ENCODE measurements at places on chromosomes 7 and 10.

DNA sequence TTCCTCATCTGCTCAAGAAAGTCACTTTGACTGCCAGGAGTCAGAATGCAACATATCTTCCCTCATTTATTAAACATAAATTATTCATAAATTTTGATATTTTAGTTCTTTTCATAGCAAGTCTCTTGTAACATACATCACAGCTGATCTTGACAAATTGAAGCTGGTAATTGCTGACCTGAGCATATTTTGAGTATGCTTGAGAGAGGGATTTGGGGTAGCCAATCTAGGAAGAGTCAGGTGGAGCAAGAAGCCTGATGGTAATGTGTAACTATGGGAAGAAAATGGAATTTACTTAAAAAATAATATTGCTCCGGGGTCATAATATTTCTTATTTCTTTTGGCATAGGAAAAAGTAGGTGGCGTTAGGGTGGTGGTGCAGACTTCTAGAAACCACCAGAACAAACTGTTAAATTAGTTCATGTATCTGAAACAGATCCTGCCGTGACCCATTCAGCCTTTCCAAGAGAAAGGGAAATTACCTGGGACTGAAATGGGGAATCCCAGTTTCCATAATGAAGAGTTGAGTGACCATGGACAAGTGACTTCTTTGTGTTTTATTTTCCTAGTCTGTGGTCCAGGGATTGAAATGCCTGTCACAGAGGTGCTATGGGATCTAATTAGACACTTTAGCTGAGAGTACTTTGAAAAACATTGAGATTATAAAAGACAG is 12.9 kb downstream of the CPED1 start:
- DNase-seq, result no peak

- no peak for DNase-seq
Measured at GRCh38 chr10:98150544-98150943, 16.1 kb downstream of the R3HCC1L start.

DNA sequence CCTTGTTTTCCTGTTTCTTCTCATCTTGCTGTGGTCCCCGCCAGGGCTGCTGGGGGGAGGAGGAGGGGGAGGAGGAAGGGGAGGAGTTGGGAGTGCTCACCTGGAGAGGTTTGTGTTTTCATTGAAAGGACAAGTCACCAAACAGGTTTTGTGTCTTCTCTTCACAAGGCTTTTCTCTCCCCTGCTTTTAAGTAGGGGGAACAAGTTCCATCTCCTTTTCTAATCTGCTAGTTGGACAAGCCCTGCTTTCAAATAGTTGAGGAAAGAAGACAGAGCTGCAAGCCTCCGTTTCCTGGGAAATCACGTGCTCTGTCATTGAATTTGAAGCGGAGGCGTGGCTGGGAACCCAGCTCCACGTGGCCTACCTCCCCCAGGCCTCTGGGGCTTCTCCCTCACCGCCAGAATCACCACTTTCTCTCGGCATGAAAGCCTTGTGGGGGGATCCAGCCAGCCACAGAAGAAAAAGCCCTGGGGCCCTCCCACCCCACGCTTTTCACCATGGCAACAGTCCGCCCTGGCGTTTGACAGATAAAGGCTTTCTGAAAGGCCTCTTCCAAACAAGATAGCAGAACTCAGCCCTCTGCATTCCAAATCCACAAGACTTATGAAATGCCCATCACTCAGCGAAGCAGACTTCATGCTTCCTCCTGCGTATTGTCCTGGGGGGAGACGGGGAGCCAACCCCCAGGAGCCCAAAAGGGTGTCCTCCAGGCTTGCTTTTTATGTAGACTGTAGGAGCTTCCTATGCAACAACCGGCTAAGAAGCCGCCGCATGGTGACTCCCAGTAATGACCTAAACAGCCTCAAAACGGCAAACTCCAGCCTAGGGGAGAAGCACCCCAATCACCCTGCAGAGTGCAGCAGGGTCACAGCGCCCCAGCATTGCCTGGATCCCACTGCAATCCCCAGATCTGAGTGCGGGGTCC is 51.7 kb downstream of the PROSER2 start:
- peak; percentile 48 for DNase-seq

GRCh38 chr10:48701941-48702340 is 17.3 kb downstream of the WDFY4 start:
- no peak for DNase-seq

DNA sequence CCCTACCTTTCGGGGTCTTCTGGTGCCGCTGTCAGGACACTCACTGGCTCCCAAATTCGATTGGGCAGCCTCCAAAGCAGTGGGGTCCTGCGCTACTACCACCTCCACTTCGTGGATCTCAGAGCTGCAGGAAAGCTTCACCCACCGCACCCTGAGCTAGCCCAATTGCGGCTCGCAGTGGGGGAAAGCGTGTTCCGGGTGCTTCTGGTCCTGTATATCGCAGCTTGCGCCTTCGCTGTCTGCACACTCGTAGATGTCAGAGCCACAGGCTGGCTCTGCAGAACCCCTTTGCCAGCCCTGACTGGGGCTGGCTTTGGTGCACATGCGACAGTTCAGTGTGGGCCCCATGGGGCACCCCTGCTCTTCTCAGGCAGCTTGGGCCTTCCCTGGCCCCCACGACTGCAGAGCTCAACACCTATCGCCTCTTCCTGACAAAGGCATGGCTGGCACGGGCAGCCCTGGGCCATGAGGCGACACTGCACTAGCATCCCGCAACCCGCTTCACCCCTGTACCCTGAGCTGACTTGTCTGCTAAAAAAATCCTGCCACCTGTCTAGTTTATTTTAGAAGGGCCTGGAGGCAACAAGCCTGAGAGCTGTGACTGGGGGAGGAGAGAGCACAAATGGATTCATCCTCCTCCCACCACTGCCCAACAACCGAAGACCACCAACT is 78.7 kb upstream of the ABI1 start:
- no peak for DNase-seq

- DNase-seq, result no peak
Measured at GRCh38 chr7:41294556-41295454, 408.1 kb downstream of the INHBA start.

DNA sequence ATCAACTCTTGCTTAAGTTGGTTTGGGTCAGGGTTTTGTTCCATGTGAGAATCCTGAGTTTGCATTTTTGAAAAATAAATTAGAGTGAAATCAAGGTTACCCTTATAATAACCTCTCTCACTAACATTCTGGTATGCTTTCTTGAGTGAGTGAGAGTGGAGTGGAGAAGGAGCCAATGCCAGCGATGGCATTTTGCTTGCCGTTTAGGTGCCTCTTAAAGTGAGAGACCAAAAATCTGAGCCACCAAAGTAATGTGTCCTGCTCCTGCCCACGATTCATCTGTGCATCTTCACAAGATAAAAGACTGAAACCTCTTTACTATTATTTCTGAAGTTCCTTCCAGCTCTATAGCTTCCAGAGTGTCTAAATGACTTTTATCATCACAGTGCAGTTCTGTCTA is 23.4 kb upstream of the XPNPEP1 start:
- no peak for DNase-seq

DNA sequence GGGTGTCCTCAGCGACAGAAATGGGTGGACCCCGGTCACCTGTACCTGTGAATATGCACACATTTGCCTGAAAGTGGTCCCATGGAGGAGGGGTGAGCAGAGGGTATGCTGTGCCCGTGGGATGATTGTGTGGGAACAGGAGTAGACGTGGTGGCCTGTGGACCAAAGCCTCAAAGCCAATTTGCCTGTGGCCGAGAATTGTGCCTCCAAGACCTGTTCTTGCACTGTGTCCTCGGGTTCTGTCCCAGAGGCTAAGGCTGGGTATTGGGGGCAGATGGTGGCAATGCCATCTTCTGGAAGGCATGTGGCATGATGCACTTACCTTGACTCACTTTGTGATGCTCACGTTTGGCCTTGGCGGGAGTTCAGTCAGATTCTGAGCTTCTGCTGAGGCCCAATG is 351.0 kb downstream of the TCERG1L start:
- DNase-seq, result no peak

- no peak for DNase-seq
Measured at GRCh38 chr7:55570939-55571338, 1.4 kb downstream of the VOPP1 start.

DNA sequence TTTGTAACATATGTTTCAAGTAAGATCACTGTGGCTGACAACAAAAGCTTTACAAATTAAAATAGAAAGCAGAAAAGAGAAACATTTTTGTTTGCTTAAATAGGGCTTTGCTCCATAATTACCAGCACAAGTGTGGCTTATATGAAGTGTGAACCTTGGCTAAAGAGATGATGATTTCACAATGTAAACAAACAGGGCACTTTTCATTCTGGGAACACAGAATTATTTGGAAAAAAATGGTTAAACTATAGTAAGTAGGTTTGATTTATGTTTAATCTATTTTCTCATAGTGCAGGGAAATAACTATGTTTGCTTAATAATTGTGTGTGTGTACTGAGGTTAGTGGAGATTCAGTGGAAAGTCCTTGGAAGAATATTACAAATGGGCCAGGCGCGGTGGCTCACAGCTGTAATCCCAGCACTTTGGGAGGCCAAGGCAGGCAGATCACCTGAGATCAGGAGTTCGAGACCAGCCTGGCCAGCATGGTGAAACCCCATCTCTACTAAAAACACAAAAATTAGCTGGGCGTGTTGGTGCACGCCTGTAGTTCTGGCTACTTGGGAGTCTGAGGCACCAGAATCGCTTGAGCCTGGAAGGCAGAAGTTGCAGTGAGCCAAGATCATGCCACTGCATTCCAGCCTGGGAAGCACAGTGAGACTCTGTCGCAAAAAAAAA is 19.1 kb upstream of the OTUD1 start:
- DNase-seq, result no peak

- no peak for DNase-seq
Measured at GRCh38 chr10:4672201-4672600, 153.8 kb upstream of the AKR1E2 start.

GRCh38 chr7:151313857-151314256 is 27.8 kb upstream of the NUB1 start:
- DNase-seq, result no peak

- DNase-seq, result no peak
Measured at GRCh38 chr7:3206771-3207191, 94.3 kb upstream of the SDK1 start.

GRCh38 chr7:32489788-32490126 is 423 bp downstream of the LSM5 start:
- no peak for DNase-seq

GRCh38 chr7:156017916-156018700 is 205.8 kb upstream of the SHH start:
- DNase-seq, result no peak

DNA sequence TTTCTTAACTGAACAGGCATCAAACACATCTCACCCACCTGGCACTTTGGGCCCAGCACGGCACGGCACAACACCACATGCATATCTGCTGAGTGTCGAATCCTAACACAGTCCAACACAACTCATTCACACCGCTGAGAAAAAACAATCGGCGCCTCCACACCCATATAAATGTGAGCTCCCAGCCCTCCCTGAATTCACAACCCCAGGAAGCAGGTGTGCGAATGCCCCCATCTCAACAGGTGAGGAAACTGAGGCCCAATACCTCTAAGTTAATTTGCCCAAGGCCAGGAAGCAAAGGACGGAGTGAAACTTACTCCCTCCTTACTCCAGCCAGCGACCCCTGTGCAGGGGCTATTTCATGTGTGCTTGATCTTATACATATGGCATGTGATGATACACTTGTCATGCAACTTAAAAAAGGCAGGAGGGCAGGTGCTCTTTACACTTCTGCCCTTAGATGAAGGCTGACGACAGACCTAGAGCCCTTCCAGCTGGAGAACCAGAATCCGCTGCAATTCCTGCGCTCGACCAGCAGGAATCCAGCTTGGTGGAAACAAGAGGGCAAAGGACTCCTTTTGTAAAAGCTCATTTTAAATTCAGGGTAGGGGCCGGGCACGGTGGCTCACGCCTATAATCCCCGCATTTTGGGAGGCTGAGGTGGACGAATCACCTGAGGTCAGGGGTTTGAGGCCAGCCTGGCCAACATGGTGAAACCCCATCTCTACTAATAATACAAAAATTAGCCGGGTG is 116.0 kb downstream of the LARP4B start:
- no peak for DNase-seq

GRCh38 chr10:68001539-68001938 is 73.5 kb downstream of the HERC4 start:
- no peak for DNase-seq

DNA sequence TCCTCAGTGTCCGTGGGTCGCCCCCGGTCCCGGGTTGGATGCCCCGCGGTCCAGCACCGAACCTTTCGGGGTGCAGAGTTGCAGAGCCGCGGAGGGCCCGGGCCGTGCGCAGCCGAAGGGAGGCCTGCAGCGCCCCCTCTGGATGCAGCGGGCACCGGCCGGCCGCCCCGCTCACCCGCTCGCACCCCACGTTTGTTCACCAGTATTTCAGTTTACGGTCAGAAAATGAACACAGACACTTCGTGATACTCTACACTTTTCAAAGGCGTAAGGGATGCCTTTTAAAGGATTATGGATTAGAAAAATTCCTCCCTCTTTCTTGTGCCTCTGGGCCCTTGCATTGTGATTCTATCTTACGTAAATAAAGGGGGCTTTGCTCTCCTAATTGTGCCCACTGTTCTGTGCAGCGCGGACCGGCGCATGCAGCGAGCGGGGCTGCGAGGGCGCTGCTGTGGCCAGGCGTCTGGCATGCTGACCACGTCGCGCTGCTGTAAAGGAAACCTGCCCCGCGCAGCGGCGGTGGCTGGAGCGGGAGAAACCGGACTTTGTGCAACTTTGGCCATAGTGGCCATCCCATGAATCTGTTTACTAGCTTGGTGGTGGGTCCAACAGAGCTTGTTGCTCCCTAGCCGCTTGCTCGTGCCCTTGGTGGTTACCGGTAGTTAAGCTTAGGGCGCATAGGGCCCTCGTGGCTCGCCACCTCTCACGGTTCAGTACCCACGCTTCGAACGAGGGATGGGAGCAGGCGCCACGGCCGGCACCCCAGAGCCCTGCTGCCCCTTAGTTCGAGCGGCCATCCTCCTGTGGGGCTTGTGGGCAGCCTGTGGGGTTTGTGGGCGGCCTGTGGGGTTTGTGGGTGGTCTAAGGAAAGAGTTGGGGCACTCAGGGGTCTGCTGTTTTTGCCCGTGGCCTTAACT is 739 bp upstream of the MEST start:
- no peak for DNase-seq

DNA sequence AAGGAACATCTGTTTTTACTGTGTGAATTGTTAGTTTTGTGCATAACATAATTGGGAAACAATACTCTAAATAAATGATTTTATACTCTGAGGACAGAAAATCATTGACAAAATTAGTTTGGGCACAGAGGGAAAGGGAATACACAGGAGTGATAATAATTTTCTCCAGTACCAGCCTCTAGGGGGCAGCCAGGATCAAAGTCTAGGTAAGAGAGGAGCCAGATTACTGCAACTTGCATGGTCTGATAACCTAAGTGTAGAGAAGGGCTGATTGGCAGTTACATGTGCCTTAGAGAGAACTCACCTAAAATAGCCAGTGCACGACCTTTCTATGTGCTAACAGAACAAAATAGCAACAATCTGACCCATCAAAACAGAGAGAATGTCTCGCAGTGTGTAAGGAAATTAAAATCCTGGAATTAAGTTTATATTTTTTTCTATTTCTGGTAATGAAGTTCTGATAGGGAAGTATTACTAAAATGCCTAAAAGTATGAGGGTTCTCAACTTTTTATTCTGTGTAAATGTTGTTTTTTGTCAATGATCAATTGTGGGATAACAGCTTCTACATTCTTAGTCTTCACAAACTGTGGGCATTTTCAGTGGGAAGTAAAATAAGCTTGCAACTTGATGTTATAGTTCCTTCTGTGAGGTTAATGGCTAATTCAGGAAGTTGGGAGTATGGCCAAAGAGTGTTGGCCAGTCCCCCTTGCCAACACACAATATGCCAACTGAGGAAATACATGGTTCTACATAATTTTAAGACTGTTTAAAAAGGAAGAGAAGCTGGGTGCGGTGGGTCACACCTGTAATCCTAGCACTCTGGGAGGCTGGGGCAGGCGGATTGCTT is 66.4 kb downstream of the EXOC6 start:
- no peak for DNase-seq

- DNase-seq, result no peak
Measured at GRCh38 chr10:30553626-30554439, 75.7 kb downstream of the LYZL2 start.

Data from stimulated activated CD8-positive, alpha-beta memory T cell treated with anti-CD3 and anti-CD28 coated beads, Interleukin-4, amount 100 ng/mL, for 4 hours (primary cell).